ENCODE measurements at places on chromosomes 12 and 14.

- DNase-seq, result no peak
Observed at GRCh38 chr12:49223590-49224369, 34.9 kb upstream of the TUBA1A start.

GRCh38 chr14:105600939-105601359 is 74.6 kb downstream of the TMEM121 start:
- DNase-seq, result no peak

DNA sequence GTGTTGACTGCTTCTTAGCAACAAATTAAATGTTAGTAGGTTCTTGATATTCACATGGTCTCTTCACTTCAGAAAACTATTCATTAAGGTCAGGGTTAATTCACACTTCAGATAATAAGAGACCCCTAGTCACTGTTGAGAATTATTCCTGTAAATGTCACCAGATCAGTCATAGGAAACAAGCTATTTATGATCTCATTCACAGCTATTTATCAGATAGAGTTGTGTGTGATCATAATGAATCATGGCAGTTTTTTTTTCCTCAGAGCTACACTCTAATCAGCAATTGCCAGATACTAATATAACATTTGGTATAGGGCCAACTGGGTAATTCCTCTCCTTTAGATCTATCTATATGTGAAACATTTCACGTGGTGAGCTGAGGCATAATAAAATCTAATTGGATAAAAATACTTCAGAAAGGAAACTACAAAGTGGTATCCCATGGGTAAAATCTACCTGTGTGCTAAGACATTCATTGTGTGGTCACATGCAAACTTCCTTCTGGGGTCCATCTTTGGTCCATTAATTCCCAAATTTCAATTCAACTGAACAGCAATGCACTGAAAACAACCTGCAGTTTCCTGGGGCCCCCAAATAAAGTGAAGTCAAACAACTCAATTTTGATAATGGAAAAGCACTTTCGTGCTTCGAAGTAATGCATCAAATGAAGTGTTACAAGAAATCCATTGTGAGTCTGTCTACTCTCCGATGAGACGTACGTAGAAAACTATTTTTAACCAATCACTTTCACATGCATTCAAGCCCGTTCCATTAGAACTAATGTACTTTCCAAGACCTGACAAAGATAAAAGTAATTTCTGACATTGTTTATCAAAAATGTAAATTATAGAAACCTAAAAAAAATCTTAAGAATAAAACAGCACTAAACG is 197.0 kb downstream of the ACSS3 start:
- DNase-seq, result no peak

- no peak for DNase-seq
Observed at GRCh38 chr14:96934638-96935330, 137.6 kb downstream of the VRK1 start.

DNA sequence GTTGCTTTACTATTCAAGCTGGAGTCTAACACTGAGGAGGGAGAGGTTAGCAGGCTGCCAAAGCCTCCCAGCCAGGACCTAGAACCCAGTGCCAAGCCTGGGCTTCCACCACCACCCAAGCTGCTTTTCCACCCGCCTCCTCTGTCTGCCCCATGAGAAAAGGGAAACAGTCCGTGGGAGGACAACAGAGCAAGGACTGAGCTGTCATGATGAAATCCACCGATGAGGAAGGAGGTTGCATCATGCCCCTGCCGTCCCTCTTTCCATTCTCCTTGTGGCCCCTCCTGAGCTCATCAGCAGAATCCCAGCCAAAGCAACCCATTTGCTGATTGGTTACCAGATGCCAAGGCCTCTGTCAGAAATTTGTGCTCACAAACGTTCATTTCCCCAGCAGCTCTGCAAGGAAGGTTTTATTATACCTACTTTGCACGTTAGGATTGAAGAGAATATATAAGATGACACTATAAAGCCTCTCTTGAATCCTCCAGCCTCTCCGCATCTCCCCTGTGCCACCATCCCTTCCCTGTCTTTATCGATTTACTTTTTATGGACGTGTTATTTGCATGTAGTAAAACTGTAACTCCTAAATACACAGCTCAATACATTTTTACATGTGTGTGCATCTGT is 6.3 kb upstream of the SERPINA1 start:
- DNase-seq, result no peak

DNA sequence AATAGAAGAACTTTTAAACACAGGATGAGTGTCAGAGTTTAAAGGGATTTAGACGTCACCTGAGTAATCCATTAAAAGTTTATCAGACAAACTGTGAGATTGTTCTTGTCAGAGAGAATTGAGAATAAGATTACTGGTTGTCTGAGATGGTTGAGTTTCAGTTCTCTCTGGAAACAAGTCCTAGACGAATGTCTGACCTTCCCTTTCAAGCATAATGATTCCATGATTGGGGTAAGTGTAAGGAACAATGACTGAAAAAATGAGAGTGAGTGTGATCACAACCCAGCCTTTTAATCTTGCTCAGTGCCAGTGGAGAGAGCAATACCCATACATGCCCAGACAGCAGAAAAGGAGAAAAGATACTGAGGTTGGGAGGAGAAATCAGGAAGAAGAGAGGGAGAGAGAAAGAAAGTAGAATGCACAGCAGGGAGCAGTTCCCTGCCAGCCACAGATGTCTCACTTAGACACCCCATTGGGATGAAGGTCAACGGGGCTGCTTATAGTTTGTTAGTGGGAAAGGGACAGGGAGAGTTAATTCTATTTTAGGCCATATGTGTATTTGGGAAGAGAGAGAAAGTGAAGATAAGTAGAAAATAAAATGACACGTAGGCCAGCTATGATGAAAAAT is 4.3 kb downstream of the GRIP1 start:
- no peak for DNase-seq

DNA sequence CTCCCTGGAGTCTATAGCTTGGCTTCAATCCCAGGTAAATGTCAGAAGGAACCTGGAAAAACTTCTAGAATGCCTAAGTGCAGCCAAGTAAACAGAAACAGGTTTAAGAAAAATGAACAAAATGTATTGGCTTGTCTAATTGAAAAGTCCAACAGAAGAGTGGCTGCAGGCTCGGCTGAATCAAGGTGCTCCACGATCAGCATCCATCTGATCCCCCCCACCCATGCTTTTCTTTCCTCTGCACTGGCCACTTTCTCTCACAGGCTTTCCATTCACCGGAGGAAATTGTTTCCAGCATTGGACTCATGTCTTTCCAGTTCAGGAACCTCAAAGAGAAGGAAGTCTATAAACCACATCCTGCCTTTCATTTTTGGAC is 42.0 kb upstream of the C14orf180 start:
- DNase-seq, result no peak

GRCh38 chr12:32181498-32182175 is 75.0 kb downstream of the BICD1 start:
- no peak for DNase-seq

- DNase-seq, result no peak
Observed at GRCh38 chr12:39287409-39287808, 155.5 kb downstream of the KIF21A start.

DNA sequence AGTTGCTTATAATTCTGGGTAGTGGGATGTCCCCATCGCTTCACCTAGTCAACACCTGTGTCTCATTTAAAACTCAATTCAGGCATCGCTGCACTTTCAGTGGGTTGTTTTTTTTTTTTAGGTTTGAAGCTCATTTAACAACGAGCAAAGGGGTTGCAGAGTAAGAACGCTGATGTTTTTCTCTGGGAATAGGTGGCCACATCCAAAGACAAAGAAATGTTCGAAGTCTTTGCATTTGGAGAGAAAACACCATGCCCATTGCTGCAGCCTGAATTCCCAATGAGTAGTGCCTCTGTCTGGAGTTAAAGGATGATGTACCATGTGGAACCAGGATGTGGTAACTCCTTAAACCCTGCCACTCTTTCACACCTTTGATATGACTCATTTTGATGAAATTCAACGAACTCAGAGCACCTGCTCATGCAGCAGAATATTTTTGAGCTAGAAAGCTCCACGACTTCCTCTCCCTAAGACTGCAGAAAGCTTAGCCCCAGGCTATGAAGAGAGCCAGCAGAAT is 35.1 kb upstream of the BATF start:
- DNase-seq, result no peak

Measured in stimulated activated CD4-positive, alpha-beta T cell treated with anti-CD3 and anti-CD28 coated beads, Interleukin-12 subunit alpha, Interleukin-12 subunit beta, amount 100 ng/mL, for 4 hours (primary cell).